Panc1 (cell line): ENCODE measurements at places on chromosomes 6 and 20.

- DNase-seq = no peak
Measured at GRCh38 chr6:80197474-80197873, 91.0 kb downstream of the BCKDHB start.

DNA sequence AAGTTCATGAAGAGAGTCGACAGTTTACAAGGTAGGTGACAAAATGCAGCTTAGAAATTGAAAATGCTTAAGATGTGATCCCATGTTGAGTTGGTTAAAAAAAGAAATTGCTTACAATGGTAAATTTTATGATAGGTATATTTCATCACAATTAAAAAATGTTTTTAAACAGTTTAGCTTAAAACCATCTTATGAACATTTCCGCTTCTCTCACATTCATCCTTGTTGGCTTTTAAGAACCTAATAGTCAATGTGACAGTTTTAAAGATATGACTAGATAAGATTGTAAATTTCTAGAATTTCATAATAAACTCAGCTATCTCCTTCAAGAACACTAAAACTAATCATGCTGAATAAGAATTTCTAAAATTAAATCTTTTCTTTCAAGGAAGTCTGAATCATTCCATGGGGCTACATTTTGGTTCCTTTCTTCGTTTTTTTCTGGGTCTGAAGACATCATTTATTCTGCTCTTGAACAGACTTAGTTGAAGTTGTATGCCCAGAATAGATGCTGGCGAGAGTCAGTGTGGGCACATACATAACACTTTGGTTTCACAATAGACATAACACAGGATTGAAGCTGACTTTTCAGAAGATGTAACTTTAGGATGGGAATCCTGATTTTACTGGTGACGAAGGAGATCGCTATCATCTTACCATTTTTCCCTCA, 35.9 kb upstream of the LTV1 start:
- DNase-seq = no peak

DNA sequence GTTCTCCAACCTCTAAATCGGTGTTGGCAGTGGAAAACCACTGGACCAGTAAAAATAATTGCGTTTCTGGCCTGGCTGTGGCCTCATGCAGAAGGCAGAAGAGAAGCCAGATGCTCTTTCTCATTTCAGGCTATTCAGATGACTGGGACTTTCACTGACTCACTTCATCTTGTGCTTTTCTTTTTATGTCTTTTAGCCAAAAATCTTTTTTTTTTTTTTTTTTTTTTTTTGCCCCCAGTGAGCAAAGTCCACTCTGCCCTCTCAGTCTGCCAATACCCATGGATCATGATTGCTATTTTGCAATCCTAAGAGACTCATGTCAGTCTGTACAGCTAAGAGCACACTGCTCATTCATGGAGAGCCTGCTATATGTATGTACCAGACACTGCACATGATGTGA, 962.5 kb downstream of the KIF16B start:
- no peak for DNase-seq

GRCh38 chr6:81750200-81750599, 2.3 kb downstream of the TENT5A start:
- no peak for DNase-seq

GRCh38 chr6:35231563-35231962, 17.8 kb downstream of the SCUBE3 start:
- DNase-seq = no peak

GRCh38 chr20:45392733-45393132, 14.6 kb upstream of the TP53TG5 start:
- no peak for DNase-seq

DNA sequence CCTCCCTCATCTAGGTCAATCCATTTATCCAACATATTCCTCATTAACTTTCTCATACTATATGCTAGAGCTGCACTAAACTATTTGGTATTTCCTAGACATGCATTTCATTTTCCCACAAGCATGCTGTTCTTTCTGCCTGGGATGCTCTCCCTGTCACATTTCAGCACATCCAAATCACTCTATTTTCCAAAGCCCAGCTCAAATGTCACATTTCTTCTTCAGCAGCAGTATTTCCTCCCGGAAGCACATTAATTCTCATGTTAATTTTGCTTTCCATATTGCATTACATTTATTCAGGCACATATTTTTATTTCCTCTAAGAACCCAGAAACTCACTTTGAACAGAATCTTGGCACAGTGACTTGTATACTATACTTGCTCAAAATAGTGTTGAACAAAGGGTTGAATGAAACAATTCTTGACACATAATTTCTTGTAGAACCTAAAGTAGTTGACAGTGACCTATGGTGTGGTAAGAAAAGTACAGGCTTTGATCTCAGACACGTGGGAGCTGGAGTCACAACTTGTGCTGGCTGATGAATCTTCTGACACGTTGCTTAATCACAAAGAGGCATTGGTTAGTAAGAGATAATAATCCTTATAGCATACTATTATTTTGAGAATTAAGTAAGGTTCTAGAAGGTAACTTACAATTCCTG, 30.8 kb upstream of the CD2AP start:
- no peak for DNase-seq

GRCh38 chr20:61295682-61296628, 43.9 kb downstream of the CDH4 start:
- DNase-seq = no peak

- DNase-seq = no peak
Measured at GRCh38 chr6:1738558-1739081, 128.9 kb downstream of the FOXC1 start.

DNA sequence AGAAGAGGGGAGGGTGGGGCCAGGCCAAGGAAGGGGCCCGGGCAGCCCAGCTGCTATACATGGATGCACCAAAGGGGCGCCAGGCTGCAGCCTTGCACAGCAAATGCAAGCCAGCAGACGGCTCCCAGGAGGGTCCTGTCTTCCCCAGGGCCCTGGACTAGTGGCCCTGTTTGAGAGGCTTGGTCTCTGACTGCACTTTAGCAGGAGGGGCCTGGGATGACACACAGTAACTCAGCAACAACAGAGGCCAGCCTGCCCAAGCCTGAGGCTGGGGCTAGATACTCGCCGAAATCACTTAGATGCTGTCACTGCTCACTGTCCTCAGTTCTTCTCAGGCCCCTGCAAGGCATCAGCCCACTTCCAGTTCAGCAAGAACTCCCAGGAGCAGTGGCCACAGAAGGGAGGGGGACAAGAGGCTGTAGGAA, 73.5 kb downstream of the TRAM2 start:
- DNase-seq = no peak

DNA sequence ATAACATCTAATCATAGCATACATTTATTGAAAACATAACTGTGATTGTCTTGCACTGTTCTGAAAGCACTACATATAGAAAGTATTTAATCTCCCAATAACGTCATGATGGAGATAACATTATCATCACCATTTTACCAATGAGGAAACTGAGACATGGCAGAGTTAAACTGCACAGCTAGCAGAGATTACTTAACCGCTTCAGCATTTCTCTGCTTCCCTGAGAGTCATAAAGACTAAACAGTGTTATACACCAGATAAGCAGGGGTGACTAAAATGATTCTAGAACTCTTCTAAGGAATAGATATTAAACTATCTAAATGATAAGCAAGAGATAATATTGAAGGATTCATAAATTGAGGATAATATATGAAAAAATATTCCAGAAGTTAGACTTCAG, 183.2 kb upstream of the BMP5 start:
- DNase-seq = no peak

DNA sequence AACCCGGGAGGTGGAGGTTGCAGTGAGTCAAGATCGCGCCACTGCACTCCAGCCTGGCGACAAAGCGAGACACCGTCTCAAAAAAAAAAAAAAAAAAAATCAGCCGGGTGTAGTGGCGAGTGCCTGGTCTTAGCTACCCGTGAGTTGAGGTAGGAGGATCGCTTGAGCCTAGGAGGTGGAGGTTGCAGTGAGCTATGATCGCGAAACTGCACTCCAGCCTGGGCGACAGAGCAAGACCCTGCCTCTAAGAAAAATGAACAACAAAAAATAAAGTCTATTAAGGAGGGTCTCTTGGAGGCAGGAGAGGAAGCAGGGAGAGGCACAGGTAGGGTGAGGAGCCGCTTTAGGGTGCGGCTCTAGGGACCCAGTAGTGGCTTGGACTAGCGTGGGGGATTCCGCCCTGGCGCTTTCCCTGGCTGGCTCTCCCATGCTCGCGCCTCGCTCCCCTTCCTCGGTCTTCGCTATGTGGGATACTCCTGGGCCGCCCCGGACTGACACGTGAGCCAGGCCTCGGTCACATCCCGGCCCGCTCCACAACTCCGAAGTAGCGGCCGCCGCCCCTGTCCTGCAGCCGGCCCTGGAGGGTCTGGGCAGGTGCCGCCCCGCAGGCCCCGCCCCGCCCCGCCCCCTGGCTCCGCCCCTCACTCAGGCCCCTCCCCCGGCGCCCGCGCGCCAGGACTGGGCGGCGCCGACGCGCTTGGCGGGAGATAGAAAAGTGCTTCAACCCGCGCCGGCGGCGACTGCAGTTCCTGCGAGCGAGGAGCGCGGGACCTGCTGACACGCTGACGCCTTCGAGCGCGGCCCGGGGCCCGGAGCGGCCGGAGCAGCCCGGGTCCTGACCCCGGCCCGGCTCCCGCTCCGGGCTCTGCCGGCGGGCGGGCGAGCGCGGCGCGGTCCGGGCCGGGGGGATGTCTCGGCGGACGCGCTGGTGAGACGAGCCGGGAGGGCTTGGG, at the start of gene MYBL2:
Gene MYBL2, plus strand, starts transcription at position 739 of the 953 bp plus-strand sequence. Its CDS starts 170 bp downstream, at position 909.
- no peak for DNase-seq

GRCh38 chr6:12958052-12958706, 241.6 kb downstream of the PHACTR1 start:
- DNase-seq = no peak

DNA sequence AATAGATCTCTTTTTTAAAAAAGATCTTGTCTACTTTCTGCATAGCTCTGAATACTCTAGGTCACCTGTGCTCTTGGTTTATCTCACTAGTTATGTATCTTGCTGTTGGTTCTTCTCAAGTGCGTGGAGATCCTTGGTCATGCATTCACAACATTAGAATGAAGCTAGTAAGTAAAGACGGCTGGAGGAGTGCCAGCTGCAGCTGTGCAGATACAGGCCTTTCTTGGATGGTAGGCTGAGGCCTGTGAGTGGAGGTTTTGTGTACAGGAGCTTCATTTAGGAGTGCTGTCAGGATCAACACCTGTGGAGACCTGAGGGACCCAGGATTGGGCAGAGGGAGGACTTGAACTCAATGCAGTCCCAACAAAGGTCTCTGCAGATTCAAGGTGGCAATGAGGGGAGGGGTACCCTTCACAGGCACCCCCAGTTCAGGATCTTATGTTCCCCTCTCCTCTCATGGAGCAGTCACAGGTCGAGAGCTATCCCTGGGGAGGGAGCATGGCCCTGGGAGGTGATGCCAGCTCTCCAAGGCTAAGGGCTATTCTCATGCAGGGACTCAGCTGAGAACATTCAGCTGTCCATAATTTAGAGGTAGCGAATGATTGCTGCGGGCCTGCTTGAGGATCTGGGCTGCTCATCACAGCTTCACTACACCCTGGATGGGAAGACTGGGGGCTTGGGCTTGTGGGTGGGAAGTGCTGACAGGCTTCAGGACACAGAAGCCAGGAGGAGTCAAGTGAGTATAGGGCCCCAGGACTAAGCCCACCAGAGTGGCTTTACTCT, 98.9 kb upstream of the ENPP5 start:
- DNase-seq = no peak

GRCh38 chr6:34047913-34048867, 97.7 kb downstream of the GRM4 start:
- no peak for DNase-seq

DNA sequence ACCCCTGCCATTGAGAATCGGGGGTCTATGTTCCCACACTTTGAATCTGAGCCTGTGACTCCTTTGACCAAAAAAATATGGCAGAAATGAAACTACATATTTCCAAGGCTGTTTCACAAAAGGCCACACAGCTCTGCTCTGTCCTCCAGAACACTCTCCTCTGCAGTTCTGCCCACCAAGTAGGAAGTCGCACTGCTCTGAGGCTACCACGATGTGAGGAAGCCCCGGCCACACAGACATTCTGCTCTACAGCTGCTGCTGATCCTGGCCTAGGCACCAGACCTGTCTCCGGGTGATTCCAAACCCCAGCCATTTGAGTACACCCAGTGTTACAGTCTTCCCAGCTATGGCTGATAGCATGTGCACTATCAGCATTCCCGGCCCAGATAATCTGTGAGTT, 85.1 kb downstream of the LYRM4 start:
- DNase-seq = no peak

DNA sequence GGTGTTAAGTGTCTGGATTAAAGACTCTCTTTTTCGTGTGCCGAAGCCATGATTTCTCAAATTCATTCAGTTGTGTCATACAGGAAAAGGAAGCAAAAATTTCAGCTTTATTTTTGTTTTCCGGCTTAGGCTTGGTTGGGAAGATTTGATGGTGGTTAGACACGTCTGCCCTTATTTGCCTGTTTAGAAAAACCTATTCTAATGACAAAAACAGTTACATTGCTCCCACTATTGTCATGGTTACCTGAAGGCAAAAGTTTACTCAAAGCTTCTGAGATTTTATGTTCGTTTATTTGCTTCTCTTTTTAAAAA, 982 bp downstream of the DNAJC5 start:
- DNase-seq = no peak

- DNase-seq = no peak
Measured at GRCh38 chr6:22755605-22756004, 186.2 kb downstream of the HDGFL1 start.

DNA sequence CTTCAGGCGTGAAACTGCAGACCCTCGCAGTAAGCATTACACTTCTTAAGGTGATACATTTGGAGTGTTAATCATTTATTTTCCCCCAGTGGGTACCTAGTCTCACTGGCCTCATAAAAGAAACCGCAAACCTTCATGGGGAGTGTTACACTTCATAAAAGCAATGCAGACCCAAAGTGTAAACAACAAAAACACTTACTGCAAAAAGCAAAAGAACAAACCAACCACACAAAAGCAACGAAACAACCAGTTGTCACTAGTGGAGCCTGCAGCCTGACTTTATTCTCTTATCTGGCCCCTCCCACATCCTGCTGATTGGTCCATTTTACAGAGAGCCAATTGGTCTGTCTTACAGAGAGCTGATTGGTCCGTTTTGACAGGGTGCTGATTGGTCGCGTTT, 23.8 kb downstream of the LY86 start:
- DNase-seq = no peak

- no peak for DNase-seq
Measured at GRCh38 chr6:45611491-45611890, 233.8 kb upstream of the SUPT3H start.

DNA sequence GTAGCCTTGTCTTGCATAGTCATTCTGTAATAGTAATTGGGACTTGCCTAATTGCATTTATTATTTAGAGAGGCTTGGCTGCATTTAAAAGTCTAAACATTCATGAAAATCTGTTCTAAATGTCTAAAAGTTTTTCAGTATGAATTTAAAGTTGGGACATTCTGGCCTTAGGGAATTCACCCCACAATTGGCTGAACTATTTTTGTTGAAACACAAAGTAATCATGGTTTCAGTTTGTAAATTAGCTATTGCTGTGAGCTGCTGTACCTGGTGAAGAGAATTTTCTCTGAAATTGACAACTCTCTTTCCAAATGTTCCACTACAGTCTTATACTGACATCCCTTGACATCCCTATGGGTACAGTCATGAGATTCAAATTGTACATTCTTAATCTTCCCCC, 253.0 kb downstream of the FARS2 start:
- DNase-seq = no peak
